BJ (cell line): ENCODE measurements at places on chromosomes 16 and 17.

- no peak for DNase-seq
These were observed 9.0 kb downstream of the VPS9D1 start for GRCh38 chr16:89711601-89712273.

GRCh38 chr16:13809765-13810164 is 110.2 kb upstream of the ERCC4 start:
- no peak for DNase-seq

GRCh38 chr16:11240636-11241473 is 15.1 kb downstream of the SOCS1 start:
- no peak for DNase-seq

GRCh38 chr17:17403899-17404576 is 72.8 kb upstream of the MED9 start:
- DNase-seq: no peak

DNA sequence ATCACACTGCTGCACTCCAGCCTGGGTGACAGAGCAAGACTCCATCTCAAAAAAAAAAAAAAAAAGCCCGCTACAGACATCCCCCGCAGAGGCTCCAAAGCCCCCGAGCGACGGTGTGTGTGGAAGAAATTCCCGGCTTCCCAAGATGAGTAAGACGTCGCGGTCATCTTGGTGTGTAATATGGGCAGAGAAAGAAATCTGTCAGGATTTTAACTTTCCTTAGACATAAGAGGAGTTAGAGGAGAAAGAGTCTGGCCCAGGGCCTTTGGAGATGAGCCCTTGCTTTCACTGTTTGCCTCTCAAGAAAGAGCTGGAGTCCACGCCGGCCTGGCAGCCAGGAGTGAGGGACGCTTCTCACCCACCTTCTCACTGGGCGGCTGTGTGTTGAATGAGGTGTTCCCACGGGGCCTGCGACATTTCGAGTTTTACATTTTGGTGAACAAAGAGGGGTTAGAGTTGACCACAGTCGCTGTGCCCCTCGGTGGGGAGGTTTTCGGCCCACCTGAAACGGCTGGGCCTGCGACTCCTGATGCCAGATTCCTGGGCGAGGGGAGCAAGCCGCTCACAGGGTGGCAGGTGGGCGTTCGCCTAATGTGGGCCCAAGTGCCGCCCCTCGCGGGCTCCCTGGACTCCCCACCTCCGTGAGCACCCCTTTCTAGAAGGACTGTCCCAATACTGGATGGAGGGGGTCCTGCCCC is 17.9 kb downstream of the C1QTNF1 start:
- no peak for DNase-seq

DNA sequence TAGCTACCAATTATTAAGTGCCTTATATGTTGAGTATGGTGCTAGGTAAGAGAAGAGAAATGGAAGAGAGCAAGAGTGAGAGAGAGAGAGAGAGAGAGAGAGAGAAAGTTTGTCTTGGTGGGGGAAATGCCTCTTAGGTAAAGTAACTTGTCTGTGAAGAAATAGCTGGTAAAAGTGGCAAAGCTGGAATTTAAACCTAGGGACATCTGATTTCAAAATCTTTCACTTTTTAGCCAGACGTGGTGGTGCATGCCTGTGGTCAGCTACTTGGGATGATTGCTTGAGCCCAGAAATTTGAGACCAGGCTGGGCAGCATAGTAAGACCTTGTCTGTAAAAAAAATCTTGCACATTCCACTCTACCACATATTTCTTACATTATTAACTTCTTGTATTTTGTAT is 23.0 kb upstream of the CDR2 start:
- DNase-seq: peak; percentile 93

- DNase-seq: no peak
These were observed 1.9 kb downstream of the CCR10 start for GRCh38 chr17:42679492-42680330.

GRCh38 chr16:8967132-8967821 is 3.6 kb upstream of the USP7 start:
- DNase-seq: no peak

DNA sequence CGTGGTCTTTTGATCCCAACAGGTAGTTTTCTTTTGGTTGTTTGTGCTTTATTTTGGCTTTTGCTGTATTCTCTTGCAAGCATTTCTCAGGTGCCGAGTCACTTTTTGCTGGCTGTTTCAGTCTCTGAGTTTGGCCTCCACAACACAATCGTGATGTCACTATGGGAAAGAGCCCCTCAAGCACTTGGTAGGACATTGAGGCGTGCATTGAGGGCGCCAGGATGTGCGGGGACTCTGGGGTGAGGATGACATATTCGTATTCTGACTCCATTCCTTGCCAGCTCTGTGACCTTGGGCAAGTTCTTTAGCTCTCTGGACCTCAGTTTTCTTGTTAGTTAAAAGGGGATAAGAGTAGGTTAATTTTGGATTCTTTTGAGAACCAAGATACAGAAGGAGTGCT is 13.0 kb downstream of the KSR1 start:
- no peak for DNase-seq

DNA sequence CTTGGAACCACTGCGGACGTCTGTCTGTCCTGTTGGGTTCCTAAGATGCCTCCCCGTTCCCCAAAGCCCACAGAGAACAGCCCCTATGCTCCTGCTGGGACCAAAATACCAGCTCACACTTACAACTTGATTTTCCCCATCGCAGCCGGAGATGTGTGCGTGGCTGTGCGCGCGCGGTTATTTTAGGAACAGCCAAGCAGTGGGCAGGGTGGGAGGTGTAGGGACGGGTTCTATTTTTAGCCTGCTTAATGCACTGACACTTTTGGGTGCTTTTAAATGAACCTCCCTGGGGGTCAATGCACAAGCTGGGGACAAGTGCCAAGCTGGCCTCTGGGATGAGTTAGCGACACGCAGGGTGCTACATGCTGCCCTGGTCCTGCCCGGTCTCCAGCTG is 74.1 kb downstream of the KLHDC4 start:
- no peak for DNase-seq

DNA sequence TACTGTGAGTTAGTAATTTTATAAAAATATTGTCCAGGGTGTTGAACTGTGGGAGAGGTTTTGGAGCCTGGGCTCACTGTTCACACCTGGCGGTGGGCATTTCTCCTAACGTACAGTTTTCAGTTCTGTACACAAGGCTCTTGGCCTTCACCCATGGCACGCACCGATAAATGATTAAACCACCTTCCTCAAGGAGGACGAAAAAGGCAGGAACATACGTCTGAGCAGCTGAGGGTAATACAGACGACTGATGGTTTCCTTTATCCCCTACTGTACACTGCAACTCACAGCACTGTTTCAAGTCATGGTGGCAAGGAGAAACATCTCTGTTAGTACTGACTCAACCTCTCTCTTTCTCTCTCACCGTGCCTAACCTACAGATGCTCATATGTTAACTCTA is 1.4 kb upstream of the ST6GALNAC1 start:
- DNase-seq: no peak

- DNase-seq: no peak
These were observed 6.2 kb downstream of the C1QL1 start for GRCh38 chr17:44961921-44962350.
